CD4-positive, alpha-beta memory T cell (primary cell): ENCODE measurements at places on chromosomes 4 and X.

DNA sequence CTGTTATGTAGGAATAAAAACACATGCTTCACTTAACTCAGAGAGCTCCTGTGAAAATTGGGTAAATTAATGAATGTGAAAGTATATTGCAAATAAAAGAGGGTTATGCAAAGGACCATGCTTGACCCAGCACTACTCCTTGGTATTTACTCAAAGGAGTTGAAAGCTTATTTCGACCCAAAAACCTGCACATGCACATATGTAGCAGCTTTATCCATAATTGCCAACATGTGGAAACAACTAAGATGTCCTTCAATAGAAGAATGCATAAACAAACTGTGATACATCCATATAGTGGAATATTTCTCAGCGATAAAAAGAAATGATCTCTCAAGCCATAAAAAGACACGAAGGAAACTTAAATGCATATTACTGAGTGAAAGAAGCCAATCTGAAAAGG, 41.7 kb upstream of the SRD5A3 start:
- no peaks in the 10 kb centered on the region for H3K4me1 ChIP-seq
- DNase-seq: no peak
- H3K4me3 ChIP-seq: no peak overlapping the region
- H3K36me3 ChIP-seq: no peaks in the 10 kb centered on the region
- H3K27me3 ChIP-seq: no peaks in the 10 kb centered on the region
- H3K27ac ChIP-seq: no peak overlapping the region

DNA sequence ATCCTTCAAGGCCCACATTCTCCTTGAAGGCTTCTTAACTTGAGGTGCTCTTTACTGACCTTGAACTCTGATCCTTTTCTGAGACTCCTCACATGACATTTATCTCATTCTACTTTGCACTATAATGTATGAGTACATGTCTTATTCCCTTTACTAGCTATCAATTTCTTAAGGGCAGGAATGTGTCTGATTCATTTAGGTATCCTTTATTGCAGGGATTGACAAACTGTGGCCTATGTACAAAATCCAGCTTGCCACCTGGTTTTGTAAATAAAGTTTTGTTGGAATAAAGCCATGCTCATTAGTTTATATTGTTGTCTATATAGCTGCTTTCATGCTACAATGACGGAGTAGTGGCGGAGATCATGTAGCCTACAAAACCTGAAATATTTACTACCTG, 36.7 kb downstream of the SLC4A4 start:
- H3K36me3 ChIP-seq: no peaks in the 10 kb centered on the region
- no peak for DNase-seq
- no peak overlapping the region for H3K4me3 ChIP-seq
- H3K27ac ChIP-seq: no peak overlapping the region
- no peaks in the 10 kb centered on the region for H3K4me1 ChIP-seq
- no peaks in the 10 kb centered on the region for H3K27me3 ChIP-seq

- no peak overlapping the region for H3K27ac ChIP-seq
- no peaks in the 10 kb centered on the region for H3K27me3 ChIP-seq
- no peak overlapping the region for H3K4me3 ChIP-seq
Measured at GRCh38 chr4:121239951-121240350, 75.8 kb upstream of the TNIP3 start.

- H3K27me3 ChIP-seq: no peaks in the 10 kb centered on the region
- DNase-seq: no peak
- no peaks in the 10 kb centered on the region for H3K4me1 ChIP-seq
- H3K36me3 ChIP-seq: no peaks in the 10 kb centered on the region
Measured at GRCh38 chr4:100796332-100796731, 278.5 kb upstream of the EMCN start.

DNA sequence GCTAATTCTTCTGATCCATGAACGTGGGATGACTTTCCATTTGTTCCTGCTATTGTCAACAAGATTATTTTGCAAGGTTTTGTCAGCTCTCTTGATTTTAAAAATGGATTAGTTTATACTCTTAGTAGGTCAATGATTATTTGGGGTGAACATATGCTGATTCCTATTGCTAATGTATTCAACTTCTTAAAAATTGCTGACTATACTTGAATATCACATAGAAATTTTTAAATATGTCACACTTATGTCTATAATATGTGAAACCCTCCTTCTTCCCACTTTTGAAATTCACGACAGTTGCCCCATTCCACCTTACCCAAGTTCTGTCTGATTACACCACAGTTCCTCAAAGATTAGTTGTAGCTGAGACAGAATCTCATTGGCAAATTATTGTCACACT, 465.7 kb upstream of the TENM3 start:
- no peak overlapping the region for H3K27ac ChIP-seq
- H3K36me3 ChIP-seq: no peaks in the 10 kb centered on the region
- H3K27me3 ChIP-seq: no peaks in the 10 kb centered on the region
- H3K4me1 ChIP-seq: no peaks in the 10 kb centered on the region
- H3K4me3 ChIP-seq: no peak overlapping the region
- DNase-seq: no peak

DNA sequence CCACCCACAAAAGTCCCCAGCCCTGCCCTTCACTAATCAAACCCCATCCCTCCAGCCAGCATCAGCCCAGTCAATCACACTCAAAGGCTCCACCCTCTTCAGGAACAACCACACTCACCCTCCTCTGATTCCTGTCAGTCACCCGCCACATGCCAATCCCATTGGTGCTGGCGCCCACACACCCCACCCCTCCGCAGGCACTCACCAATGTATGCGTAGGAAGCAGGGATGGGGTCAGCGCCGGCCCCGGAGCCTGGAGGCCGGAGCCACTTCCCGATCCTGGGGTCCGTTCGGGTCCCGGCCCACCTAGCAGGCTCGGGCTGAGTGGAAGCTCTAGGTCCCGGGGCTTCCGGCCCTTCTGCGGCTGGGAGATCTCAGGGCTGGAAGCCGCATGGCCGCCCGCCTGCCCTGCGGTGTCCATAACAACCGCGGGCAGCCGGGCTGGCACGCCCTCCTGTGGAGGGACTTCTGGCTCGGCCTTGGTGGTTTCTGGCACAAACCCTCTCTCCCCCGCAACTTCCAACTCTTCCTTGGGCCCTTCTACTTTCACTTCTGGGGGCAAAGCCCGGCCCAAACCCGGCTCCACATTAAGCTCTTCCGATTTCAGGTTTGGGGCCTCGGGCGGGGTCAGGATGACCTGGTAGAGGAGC, 7.9 kb upstream of the CFP start:
- DNase-seq: no peak
- no peak overlapping the region for H3K4me3 ChIP-seq
- H3K27me3 ChIP-seq: no peaks in the 10 kb centered on the region
- H3K27ac ChIP-seq: no peak overlapping the region
- peaks cover 27% of the 10 kb centered on the region for H3K36me3 ChIP-seq

- no peaks in the 10 kb centered on the region for H3K4me1 ChIP-seq
- DNase-seq: no peak
- no peaks in the 10 kb centered on the region for H3K27me3 ChIP-seq
- no peaks in the 10 kb centered on the region for H3K36me3 ChIP-seq
Measured at GRCh38 chrX:102959471-102959870, 22.4 kb downstream of the RAB40AL start.

GRCh38 chr4:121712001-121712651, 15.3 kb upstream of the ANXA5 start:
- no peak for DNase-seq
- H3K27me3 ChIP-seq: no peaks in the 10 kb centered on the region
- H3K27ac ChIP-seq: no peak overlapping the region
- no peaks in the 10 kb centered on the region for H3K36me3 ChIP-seq

GRCh38 chr4:96093563-96093962, 253.7 kb downstream of the PDHA2 start:
- H3K27ac ChIP-seq: no peak overlapping the region
- no peak for DNase-seq
- H3K4me1 ChIP-seq: no peaks in the 10 kb centered on the region
- no peaks in the 10 kb centered on the region for H3K36me3 ChIP-seq
- no peaks in the 10 kb centered on the region for H3K27me3 ChIP-seq
- no peak overlapping the region for H3K4me3 ChIP-seq

GRCh38 chr4:3687538-3687937, 78.6 kb upstream of the ADRA2C start:
- DNase-seq: no peak
- H3K36me3 ChIP-seq: no peaks in the 10 kb centered on the region
- no peak overlapping the region for H3K27ac ChIP-seq
- H3K27me3 ChIP-seq: no peaks in the 10 kb centered on the region
- H3K4me1 ChIP-seq: no peaks in the 10 kb centered on the region

GRCh38 chrX:130523460-130524394, 121.9 kb downstream of the RBMX2 start:
- no peaks in the 10 kb centered on the region for H3K27me3 ChIP-seq
- H3K36me3 ChIP-seq: no peaks in the 10 kb centered on the region
- H3K4me1 ChIP-seq: no peaks in the 10 kb centered on the region
- H3K27ac ChIP-seq: no peak overlapping the region

GRCh38 chr4:68498413-68499007, 51.2 kb downstream of the TMPRSS11E start:
- no peak overlapping the region for H3K4me3 ChIP-seq
- peak; percentile 53 for DNase-seq
- H3K4me1 ChIP-seq: no peaks in the 10 kb centered on the region
- no peak overlapping the region for H3K27ac ChIP-seq
- H3K27me3 ChIP-seq: no peaks in the 10 kb centered on the region

- no peaks in the 10 kb centered on the region for H3K36me3 ChIP-seq
- no peak for DNase-seq
- no peak overlapping the region for H3K27ac ChIP-seq
- H3K27me3 ChIP-seq: no peaks in the 10 kb centered on the region
- H3K4me3 ChIP-seq: no peak overlapping the region
Measured at GRCh38 chr4:3683744-3684421, 82.3 kb upstream of the ADRA2C start.

DNA sequence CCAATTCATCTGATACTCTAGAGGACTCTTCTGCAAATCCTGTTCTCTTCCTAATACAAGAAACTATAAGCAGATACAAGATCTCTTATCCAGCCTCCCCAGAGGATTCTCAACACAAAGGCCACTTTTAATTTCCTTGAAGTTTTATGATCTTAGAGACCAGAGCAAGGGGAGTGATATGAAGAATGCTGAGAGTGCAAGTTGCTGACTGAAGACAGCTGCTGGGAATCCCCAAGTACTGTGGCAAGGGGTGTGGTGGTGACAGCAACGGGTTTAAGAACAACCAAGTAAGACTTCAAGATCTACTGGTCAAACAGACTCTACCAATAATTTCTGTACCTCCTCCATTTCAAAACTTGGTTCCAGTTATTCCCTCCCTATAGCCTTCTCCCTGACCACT, 7.0 kb downstream of the AMMECR1 start:
- no peak overlapping the region for H3K4me3 ChIP-seq
- H3K27me3 ChIP-seq: no peaks in the 10 kb centered on the region
- H3K27ac ChIP-seq: no peak overlapping the region
- peaks cover 71% of the 10 kb centered on the region for H3K4me1 ChIP-seq
- H3K36me3 ChIP-seq: no peaks in the 10 kb centered on the region
- peak; percentile 24 for DNase-seq

DNA sequence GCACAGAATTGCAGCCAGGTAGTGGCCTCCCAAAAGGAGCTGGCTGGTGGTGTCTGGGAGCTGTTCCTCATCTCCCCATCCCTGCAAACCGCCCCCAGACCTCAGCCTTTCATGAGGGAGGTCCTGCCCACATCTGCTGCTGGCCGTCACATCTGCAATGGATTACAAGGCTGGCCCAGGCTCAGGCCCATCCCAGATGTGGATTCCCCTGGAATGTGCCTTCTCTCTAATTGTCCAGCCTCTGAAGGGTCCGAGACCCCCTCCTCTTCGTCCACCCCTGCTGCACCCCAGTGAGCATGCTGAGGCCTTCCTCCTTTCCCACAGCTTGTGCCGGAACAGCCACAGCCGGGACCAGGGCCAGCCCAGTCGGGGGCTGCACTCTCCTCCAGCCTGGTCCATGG, 115.0 kb upstream of the NALF2 start:
- no peak for DNase-seq
- no peaks in the 10 kb centered on the region for H3K4me1 ChIP-seq
- H3K36me3 ChIP-seq: no peaks in the 10 kb centered on the region

DNA sequence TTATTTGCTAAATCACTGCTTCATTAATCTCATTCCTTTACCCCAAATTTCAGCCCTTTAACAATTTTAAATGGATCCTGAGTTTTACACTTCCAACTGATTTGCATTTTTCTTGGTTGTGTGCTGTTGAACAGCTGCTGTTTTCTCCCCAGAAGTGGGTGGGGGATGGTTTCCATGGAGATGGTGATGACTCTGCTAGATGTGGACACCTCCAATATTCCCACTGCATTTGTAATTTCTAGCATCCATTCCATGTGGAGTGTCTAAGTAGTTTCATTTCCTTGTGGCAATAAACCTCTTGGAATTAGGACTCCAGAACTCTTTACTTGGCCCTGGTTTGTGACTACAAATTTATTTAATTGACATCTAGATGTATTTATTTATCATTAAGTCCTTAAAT, 330.4 kb downstream of the GBA3 start:
- no peaks in the 10 kb centered on the region for H3K4me1 ChIP-seq
- H3K36me3 ChIP-seq: no peaks in the 10 kb centered on the region
- DNase-seq: no peak
- no peak overlapping the region for H3K4me3 ChIP-seq
- H3K27ac ChIP-seq: no peak overlapping the region
- no peaks in the 10 kb centered on the region for H3K27me3 ChIP-seq

DNA sequence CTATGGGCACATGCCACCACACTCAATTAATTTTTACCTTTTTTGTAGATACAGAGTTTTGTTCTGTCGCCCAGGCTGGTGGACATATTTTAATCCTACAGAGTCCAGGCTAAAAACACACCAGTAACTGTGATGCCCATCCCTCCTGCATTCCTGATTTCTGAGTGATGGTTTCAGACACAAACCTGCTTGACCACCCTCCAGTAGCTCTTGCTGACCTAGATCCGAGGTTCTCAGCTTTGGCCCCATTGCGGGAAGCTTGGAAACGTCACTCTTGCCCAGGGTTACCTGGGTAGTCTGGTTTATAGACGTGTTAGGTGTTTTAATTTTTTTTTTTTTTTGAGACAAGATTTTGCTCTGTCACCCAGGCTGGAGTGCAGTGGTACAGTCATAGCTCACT, 7.5 kb downstream of the CD99 start:
- no peaks in the 10 kb centered on the region for H3K27me3 ChIP-seq
- no peak for DNase-seq
- H3K4me3 ChIP-seq: no peak overlapping the region
- H3K27ac ChIP-seq: peak overlapping the region; percentile 12
- peaks cover 9% of the 10 kb centered on the region for H3K36me3 ChIP-seq

- DNase-seq: no peak
- H3K27ac ChIP-seq: no peak overlapping the region
- peaks cover 39% of the 10 kb centered on the region for H3K36me3 ChIP-seq
- no peak overlapping the region for H3K4me3 ChIP-seq
Measured at GRCh38 chr4:876780-877179, 50.9 kb upstream of the CPLX1 start.

DNA sequence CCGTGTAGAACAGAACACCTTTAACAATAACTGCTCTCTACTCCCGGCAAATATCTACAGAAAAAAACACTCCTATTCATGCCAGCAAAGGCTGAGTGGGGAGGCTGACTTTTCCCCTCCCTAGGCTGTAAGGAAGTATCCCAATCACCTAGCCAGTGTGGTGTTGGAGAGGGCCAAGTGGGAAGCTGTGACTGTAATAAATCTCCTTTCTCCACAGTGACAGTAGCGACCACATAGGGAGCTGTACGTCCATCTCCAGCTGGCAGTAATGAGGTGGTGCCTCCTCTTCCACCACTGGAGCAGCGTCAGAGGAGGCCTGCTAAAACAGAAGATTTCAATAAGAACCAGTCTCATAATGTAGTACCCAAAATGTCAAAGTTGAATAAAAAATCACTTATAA, 47.9 kb upstream of the PLAC1 start:
- no peaks in the 10 kb centered on the region for H3K27me3 ChIP-seq
- H3K27ac ChIP-seq: no peak overlapping the region
- no peak for DNase-seq
- no peaks in the 10 kb centered on the region for H3K36me3 ChIP-seq
- H3K4me3 ChIP-seq: no peak overlapping the region
- H3K4me1 ChIP-seq: no peaks in the 10 kb centered on the region
